ENCODE measurements at places on chromosomes 5 and 9. TPM values are rescaled to one million over a fixed set of nuclear protein-coding genes. Genes with fewer than 3 reads are reported as not detected.

Gene PRRX2
- not detected for total RNA-seq

Gene ORM2
- total RNA-seq: not detected

Gene CDC20B
- total RNA-seq: not detected

Gene LYRM7
- 3.0 TPM for total RNA-seq

Gene CA9
- total RNA-seq: 95.4 TPM

Gene PCDHGA3
- total RNA-seq: not detected

Gene DBH
- total RNA-seq: not detected

Measured in HT-29 (cell line).